Thymus (tissue), 14 donors: ENCODE measurements at places on chromosomes 3 and 15. TPM values are rescaled to one million over a fixed set of nuclear protein-coding genes. Genes with fewer than 3 reads are reported as not detected.

The C3orf70 gene
- total RNA-seq = 0.76 TPM

The REC114 gene
- 0.09 TPM for total RNA-seq

The UBE3A gene
- total RNA-seq = 80.2 TPM

The SACM1L gene
- total RNA-seq = 47.2 TPM

The ISLR2 gene
- total RNA-seq = 0.19 TPM

The FBXL22 gene
- total RNA-seq = 0.33 TPM

The GOLGA6D gene
- total RNA-seq = 0.05 TPM

The IMPDH2 gene
- total RNA-seq = 208 TPM

The GOLGA8R gene
- total RNA-seq = 0.80 TPM

The RBPMS2 gene
- 0.19 TPM for total RNA-seq

The OXSR1 gene
- 33.0 TPM for total RNA-seq

The SIDT1 gene
- 4.2 TPM for total RNA-seq

The MST1R gene
- 8.9 TPM for total RNA-seq

The MASP1 gene
- 0.14 TPM for total RNA-seq

The GOLGA8G gene
- total RNA-seq = under 0.01 TPM

The TXNRD3 gene
- total RNA-seq = 11.9 TPM

The UACA gene
- total RNA-seq = 11.0 TPM

The VIPR1 gene
- total RNA-seq = 1.8 TPM

The SMAD6 gene
- total RNA-seq = 1.0 TPM

The ANKUB1 gene
- total RNA-seq = not detected

The SPESP1 gene
- total RNA-seq = 3.7 TPM

The DISP2 gene
- 0.19 TPM for total RNA-seq

The CRYGS gene
- 3.1 TPM for total RNA-seq

The ZNF860 gene
- total RNA-seq = 0.24 TPM

The ADAMTSL3 gene
- total RNA-seq = 1.3 TPM
